ENCODE measurements at places on chromosomes 6 and 20.

DNA sequence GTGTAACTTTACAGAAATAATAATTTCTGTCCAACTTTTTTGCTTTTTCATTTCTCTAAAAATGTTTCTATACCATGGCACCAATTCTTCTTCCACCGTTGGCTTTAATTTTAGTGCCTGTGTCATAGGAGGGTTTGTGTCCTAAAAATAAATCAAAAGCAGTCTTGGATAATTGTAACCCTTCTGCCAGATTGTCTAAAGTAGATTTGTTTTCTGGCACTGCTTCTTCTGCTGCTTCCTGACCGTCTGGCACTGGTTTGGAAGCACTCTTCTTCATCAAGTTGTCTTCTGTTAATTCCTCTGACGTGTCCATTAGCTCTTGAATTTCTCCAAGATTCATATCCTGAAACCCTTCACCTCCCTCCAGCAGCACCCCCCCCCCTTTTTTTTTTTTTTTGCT, 33.1 kb downstream of the SCAF8 start:
- DNase-seq = no peak

DNA sequence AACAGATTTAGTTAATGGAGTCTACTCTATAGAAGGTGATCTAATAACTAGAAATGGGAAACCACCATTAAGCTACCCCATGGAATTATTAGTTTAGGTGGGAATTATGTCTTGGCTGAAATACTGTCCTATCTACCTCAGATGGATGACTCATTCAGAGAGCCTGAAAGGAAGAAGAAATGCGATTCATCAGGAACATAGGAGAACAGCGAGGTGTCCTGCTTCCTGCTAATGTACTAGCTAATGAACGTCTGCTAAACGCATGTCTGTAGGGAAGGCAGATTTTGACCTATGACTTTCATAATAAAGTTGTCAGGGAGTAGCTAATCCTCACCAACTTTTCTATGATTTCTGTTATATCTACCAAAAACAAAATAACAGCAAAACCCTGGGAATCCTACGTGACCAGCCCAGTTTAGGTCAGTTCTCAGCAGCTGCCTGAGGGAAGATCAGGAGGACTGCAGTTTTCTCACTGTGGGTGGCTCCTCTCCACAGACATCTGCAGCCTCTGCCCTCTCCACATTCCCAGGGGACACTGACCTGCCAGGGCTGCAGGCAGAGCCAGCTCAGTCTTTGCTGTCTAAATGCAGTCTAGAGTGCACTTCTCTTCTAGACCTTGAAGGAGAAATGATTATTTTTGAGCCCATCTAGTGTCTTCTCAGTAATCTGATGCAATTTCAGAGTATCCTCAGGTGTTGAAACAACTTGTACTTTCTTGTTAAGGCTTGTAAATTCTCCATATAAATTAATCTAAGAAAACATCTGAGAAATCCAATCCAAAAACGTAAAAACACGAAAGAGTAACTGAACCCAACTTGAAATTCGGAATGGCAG, 18.1 kb upstream of the SFT2D1 start:
- DNase-seq = no peak

- no peak for DNase-seq
Observed at GRCh38 chr6:100724222-100724621, 156.9 kb downstream of the ASCC3 start.

GRCh38 chr6:107493158-107494057, 3.5 kb downstream of the SOBP start:
- no peak for DNase-seq

- peak; percentile 85 for DNase-seq
Observed at GRCh38 chr6:27176523-27177484, 70.7 kb upstream of the PRSS16 start.

DNA sequence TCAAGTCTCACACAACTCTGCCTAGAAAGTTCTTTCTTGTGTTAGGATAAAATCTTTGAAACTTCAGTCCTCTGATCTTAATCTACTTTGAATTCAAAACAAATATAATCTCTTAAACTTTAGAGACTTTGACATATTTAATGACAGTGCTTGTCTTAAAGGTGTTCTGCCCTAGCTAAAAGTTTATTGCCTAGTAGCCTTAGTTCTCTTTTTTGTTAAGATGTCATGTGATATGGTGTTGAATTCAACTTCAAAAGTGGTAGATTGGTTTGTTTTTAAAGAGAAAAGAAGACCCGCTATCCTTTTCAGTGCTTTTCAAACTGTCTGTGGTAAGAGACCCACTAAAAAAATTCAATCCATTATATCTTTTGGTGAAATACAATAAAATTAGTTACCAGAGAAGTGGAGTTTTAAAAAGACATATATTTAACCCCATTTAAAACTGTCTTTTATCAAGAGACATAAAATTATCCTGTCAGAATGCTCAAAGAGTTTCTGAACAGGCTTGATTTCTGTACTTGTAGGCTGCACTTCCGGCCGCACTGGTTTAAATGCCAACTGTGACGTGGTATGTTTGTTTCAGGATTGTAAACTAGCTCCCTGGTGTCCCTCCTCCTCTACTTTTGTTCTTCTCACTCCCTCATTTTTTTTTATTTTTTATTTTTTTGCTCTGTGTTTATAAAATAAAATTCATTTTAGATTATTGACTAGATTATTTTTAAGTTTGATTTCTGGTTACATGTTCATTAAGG, 76.5 kb downstream of the QKI start:
- DNase-seq = peak; percentile 16

DNA sequence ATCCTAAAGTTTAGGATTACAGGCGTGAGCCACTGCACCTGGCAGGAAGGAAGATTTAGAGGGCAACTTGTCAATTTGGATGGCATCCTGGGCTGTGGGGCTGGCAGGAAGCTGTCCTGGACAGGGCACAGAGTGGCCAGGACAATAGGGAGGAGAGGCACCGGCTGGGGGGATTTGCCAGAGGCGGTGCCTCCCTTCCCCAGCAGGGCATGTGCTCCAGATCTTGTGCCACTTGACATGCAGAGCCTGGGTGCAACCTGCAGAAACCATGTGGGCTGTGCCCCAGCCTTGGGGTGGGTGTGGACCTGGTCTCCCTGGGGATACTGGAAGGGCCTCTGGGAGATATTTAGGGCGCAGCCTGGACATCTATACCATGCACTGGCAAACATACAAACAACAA, 58.6 kb upstream of the EEF1A1 start:
- DNase-seq = no peak

GRCh38 chr6:148818939-148819575, 72.2 kb downstream of the UST start:
- DNase-seq = no peak

GRCh38 chr20:760751-761417, 7.4 kb downstream of the SLC52A3 start:
- DNase-seq = peak; percentile 9

GRCh38 chr6:109239651-109240321, 142.5 kb downstream of the CD164 start:
- no peak for DNase-seq

DNA sequence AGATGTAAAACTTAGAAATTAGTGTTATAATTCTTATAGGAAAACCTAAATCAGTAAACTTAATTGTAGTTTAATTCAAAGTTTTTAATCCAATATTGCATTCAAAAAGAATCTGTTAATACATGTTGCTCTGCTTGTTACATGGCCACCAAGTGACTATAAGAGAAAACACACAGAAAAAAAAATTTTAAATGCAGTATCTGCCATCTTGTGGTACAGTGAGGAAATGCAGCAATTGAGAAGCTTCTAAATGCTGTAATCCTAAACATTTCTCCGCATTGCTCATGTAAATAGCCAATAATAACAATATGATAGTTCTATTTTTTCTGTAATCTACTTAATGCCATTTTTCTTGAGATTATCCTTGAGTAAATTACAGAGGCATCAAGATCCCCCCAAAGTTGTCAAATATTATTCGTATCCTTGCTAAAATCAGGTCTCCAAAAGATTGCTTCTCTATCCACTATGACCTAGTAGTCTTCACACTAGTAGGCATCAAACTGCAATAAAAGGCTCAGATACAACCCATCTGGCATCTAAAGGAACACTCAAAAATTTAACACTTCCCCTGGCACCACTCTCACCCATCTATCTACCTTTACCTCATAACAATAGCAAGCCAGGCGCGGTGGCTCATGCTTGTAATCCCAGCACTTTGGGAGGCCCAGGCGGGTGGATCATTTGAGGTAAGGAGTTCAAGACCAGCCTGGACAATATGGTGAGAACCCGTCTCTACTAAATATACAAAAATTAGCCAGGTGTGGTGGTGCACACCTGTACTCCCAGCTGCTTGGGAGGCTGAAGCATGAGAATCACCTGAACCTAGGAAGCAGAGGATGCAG, 34.6 kb downstream of the HDAC2 start:
- peak; percentile 50 for DNase-seq
